ENCODE measurements at places on chromosomes 7 and 10.

- DNase-seq = peak; percentile 2
Measured at GRCh38 chr10:78472551-78472890, 438.9 kb downstream of the RPS24 start.

DNA sequence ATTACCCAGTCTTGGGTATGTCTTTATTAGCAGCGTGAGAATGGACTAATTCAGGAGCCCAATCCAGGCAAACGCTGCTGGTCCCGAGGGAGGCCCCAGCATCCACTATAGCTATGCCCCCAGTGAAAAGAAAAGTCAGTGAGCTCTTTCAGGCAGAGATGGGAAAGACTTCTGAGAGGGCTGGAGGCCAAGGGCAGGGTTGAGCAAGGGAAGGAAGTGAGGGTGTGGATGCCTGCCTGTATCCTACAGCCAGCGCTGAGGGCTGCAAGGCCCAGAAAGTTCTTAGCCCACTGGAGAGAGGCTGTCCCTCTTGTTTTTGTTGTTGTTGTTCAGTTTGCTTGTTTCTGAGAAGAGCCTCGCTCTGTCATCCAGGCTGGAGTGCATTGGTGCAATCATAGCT, 261.6 kb downstream of the ZEB1 start:
- DNase-seq = no peak

DNA sequence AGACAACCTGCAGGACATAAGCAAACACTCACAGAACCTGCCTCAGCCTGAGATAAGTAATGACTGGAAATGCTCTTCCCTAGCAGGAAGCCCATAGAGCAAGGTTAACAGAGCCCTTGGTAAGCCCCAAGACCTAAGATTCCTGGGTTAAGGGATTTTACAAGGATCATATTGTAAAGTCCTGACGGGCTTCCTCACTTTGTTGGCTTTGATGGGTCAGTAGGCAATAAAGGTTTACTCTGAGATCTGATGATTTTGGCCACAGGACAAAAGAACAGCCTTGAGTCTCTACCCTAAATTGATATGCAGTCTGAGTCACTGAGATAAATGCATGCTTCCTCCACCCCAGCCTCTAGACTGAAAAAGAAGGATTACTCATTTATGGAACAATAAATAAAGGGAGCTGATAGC, 270.8 kb downstream of the HTR7 start:
- no peak for DNase-seq

DNA sequence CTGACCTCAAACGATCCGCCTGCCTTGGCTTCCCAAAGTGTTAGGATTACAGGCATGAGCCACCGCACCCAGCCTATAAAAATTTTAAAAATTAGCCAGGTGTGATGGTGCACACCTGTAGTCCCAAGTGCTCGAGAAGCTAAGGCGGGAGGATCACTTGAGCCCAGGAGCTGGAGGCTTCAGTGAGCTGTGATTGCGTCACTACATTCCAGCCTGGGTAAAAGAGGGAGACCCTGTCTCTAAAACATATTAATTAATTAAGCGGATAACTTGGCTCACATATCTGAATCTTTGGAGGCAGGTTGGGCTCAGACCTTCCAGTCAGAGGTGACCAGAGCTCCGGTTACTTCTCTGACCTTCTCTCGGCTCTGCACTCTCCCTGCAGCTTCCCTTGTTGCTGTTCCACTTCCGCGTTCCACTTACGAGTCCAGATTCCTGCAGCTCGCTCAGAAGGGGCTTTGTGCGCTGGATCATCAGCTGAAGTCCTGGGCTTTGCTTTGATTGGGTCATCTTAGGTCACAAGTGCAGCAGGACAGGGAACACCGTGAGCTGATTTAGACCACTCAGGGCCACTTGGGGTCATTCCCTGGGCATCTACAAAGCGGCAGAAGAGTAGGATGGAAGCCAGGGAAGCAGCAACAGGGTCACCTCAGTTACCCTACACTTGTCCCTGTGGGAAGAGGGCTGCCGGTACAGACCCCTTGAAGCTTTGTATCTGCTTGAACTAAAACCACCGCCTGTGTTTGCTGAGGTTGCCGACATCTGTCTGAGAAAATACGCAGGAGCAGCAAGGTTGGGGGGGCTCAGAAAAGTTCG, 2.0 kb upstream of the ARPC1B start:
- DNase-seq = no peak

DNA sequence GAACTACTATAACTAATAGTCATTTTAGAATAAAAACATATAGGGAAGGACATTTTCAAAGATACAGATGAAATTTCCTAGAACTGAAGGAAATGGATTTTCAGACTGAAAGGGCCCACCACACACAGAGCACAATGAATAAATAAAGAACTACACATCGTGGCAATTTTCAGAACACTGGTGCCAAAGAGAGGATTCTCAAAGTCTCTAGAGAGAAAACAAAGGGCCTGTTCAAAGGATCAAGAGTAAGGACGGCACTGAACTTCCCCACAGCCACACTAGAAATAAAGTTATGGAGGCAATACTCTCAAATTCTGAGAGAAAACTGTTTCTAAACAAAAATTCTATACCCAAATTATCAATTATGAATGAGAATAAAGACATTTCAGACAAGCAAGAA, 21.9 kb downstream of the NAPEPLD start:
- no peak for DNase-seq

GRCh38 chr10:103905441-103905840, 12.5 kb downstream of the STN1 start:
- no peak for DNase-seq

DNA sequence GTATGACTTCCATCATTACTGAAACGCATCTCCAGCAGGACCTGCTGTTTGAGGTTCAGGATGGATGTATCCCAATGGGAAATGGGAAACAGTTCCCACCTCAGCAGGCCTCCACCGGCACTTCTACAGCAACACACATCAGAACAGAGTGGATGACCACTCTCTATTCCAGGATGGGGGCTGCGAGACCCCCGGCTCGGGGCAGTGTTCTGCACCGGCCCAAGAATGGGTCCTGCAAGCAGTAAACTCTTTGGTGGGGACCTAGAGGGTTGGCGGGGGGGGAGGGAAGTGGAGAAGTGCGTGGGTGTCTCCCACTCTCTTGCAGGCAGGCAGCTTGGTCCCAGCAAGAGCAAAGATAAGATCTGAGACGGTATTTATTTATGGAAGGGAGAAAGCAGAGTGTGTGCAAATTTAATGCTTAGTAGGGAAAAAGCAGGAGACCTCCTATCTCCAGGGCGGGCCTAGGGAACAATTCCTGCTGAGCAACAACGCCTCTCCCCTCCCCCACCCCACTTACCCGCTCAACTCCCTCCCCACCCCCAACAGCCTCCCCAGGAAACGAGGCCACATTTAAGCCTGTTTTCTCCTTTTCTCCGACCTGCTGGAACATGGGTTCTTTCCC, 4.0 kb downstream of the SFMBT2 start:
- DNase-seq = no peak

DNA sequence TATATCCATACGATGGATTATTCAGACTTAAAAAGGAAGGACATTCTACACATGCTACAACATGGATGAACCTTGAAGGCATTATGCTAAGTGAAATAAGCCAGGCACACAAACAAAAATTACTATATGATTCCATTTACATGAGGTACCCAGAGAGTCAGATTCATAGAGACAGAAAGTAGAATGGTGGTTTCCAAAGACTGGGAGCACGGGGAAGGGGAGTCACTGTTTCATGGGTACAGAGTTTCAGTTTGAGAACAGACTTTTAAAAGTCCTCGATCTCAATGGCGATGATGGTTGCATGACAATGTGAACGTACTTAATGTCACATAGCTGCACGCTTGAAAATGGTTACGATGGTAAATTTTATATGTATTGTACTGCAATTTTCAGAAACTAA, 39.3 kb downstream of the NUDCD3 start:
- no peak for DNase-seq

- DNase-seq = no peak
Measured at GRCh38 chr7:131330299-131330698, 2.6 kb downstream of the MKLN1 start.

DNA sequence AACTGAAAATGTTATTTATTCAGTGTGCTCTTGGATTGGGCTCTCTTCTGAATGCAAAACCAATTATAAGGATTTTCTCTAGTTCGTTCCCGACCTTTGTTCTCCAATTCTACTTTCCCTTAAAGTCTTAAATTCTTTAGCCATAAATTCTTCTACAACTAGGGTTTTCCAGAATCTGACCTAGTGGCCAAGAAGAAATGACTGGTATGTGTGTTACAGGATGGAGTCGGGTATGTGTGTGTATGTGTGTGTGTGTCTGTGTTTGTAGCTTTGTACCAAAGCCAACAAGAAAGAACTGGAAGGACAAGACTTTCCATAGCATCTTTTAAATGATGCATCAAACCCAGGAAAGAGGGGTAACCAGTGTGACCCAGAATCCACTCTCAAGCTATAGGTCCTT, 25.8 kb upstream of the LEP start:
- DNase-seq = no peak

DNA sequence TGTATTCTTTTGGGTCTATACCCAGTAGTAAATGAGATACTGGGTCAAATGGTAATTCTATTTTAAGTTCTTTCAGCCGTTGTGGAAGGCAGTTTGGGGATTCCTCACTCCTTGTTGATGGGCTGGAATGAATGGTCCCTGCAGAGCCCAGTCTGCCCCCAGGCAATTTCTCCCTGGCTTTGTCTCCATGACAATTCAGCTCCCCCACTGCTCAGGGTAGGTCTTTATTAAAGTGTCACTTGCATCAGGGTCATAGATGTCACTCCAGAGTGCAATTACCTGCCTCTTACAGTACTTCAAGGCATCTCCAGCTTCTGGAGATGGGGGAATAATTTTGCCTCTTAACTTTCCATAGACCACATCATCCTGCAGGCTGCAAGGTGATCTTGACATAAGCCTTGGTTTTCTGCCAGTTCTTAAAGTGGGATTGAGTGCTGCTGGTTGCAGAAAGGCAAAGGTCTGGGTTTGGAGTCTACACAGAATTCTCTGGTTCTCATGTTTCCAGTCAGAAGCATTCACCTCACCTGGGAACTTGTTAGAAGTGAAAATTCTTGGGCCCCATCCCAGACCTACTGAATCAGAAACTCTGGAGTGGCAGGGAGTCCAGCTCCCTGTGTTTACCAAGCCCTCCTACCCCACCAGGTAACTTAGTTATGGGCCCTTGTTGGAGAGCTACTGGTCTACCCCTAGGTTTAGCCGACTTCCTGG, 442.4 kb downstream of the GALNT17 start:
- DNase-seq = no peak

GRCh38 chr10:69929575-69929974, 123.1 kb upstream of the MACROH2A2 start:
- no peak for DNase-seq

- DNase-seq = no peak
Measured at GRCh38 chr10:49749556-49750491, 12.3 kb downstream of the OGDHL start.

DNA sequence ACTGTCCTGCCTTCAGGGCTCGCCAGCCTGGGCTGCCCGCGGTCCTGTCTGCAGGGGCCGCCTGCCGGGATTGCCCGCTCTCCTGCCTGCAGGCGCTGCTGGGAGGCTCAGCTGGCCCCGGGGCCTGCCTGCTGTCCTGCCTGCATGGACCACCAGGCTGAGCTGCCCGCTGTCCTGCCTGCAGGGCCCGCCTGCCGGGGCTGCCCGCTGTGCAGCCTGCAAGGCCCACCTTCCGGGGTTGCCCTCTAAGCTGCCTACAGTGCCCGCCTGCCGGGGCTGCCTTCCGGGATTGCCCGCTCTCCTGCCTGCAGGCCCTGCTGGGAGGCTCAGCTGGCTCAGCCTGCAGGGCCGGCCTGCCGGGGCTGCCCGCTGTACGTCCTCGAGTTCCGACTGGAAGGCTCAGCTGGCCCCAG, 164.4 kb downstream of the GLRX3 start:
- DNase-seq = no peak

DNA sequence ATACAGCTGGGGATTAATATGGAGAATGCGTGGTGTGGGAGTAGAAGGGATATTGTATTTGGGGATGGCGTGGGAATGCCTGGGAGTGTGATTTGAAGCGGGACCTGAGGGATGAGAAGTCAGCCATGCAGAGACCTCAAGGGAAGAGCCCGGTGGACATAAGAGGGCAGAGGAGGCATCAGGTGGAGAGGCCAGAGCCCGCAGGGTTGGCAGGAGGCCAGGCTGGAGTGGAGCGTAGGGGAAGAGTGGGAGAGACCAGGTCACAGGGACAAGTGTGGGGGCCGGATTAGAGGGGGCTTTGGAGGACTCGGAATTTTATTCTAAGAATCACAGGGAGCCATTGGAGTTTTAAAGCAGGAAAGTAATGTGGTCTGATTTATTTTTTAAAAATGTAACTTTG, 2.0 kb downstream of the NDUFB2 start:
- no peak for DNase-seq

GRCh38 chr7:1535701-1536454, 5.4 kb downstream of the MAFK start:
- DNase-seq = no peak

DNA sequence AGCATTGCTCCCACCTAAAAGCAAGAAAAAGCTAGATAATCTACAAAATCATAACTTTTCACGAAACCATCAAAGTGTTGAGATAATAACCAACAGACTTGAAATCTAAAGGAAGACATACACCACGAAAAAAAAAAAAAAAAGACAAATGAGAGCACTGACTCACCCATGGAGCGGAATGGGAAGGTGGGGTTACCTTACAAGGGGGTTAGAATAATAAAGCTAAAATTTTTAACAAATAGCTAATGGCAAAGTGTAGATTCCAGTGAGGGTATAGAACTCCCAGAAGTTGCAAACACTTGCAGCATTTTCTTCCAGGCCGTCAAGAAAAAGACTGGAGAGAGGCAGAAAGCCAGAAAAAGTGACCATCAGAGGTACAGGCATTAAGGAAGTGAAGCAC, 27.2 kb downstream of the IPMK start:
- DNase-seq = no peak

DNA sequence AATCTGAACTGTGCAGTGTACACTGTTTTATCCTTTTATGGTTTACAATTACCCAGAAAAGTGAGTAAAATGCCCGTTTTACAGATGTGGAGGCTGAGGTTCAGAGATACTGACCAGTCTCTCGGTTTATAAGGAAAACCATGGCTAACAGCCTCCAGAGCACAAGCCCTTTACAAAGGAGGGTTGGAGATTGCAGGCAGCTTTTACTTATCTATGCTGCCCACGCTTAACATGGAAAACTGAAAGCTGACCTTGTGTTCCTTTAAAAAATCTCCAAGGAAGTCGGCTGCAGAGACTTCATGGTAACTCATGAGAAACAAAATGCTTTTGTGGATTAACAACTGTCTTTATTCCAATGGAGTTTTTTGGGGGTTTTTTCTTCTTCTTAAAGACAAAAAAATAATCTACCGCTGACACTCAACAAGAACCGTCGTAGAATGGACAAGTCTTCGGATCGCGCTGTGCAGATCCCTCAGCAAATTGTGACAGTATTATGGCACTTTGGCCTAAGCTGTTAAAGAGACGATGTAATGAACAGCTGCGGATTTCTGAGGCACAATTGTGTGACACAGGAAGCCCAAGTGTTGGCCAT, 654 bp upstream of the SLF2 start:
- peak; percentile 41 for DNase-seq

Data from NCI-H1092 treated with DMSO at 0.1 percent for 48 hours (cell line).